ENCODE measurements at places on chromosomes 7 and 10.

- no peaks in the 10 kb centered on the region for H3K27me3 ChIP-seq
- DNase-seq, result peak; percentile 77
- H3K27ac ChIP-seq, result peak overlapping the region; percentile 81
- H3K4me3 ChIP-seq, result peak overlapping the region; percentile 91
- H3K4me1 ChIP-seq, result no peaks in the 10 kb centered on the region
Measured at GRCh38 chr10:5976512-5977470, 552 bp downstream of the IL15RA start.

GRCh38 chr10:131654471-131655087 lies 246.2 kb upstream of the PPP2R2D start:
- no peak for DNase-seq
- no peak overlapping the region for H3K4me3 ChIP-seq
- no peaks in the 10 kb centered on the region for H3K27me3 ChIP-seq
- no peaks in the 10 kb centered on the region for H3K4me1 ChIP-seq

GRCh38 chr7:55556031-55556430 lies 16.3 kb downstream of the VOPP1 start:
- no peaks in the 10 kb centered on the region for H3K27me3 ChIP-seq
- H3K27ac ChIP-seq, result no peak overlapping the region
- peaks cover 32% of the 10 kb centered on the region for H3K4me1 ChIP-seq
- no peaks in the 10 kb centered on the region for H3K36me3 ChIP-seq
- H3K4me3 ChIP-seq, result no peak overlapping the region

DNA sequence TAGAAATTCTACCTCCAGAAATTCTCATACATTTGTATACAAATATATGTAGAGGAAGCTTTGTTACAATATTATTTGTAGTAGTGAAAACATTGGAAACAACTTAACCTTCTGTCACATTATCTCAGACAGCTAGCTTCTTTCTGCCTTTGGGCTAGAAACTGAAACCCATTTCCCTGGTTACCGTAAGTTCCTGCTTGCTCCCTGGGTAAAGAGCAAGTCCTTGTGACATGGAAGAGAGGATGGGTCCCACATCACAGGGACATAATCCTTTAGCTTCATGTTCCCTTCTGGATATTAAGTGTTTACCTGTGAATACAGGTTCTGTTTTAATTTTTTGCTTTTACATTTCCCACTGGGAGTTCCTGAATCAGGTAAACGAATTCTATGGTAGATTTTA lies 41.8 kb downstream of the KLHDC10 start:
- no peaks in the 10 kb centered on the region for H3K27me3 ChIP-seq
- no peaks in the 10 kb centered on the region for H3K4me1 ChIP-seq
- H3K4me3 ChIP-seq, result no peak overlapping the region
- no peaks in the 10 kb centered on the region for H3K36me3 ChIP-seq

DNA sequence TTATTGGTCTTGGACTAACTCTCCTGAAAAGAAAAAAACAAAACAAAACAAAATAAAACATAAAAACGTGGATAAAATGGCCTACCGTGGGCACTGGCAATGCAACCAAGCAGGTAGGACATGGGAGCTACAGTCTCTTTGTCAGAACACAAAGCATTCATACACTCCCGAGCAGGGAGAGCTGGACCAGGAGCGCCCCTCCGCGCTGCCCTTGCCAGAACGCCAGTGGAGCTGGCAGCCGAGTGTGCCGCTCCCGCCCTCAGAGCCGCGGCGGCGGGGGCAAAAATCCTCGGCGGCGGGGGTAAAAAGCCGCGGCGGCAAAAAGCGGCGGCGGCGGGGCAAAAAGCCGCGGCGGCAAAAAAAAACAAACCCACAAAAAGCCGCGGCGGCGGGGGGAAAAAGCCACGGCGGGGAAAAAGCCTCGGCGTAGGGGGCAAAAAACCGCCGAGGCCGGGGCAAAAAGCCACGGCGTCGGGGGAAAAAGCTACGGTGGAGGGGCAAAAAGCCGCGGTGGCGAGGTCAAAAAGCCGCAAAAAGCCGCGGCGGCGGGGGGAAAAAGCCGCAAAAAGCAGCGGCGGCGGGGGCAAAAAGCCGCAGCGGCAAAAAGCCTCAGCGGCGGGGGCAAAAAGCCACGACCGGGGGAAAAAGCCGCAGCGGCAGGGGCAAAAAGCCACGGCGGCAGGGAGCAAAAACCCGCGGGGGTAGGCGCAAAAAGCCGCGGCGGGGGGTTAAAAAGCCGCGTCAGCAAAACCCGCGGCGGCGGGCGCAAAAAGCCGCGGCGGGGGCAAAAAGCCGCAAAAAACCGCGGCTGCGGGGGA lies 418.1 kb downstream of the ZNF716 start:
- H3K4me1 ChIP-seq, result no peaks in the 10 kb centered on the region
- H3K36me3 ChIP-seq, result no peaks in the 10 kb centered on the region
- no peak overlapping the region for H3K27ac ChIP-seq
- H3K27me3 ChIP-seq, result peaks cover 11% of the 10 kb centered on the region
- H3K4me3 ChIP-seq, result no peak overlapping the region
- DNase-seq, result no peak

GRCh38 chr7:28835800-28836199 lies 122.3 kb downstream of the TRIL start:
- no peak overlapping the region for H3K4me3 ChIP-seq
- no peak for DNase-seq
- no peaks in the 10 kb centered on the region for H3K36me3 ChIP-seq
- H3K27me3 ChIP-seq, result no peaks in the 10 kb centered on the region
- no peaks in the 10 kb centered on the region for H3K4me1 ChIP-seq

- peaks cover 31% of the 10 kb centered on the region for H3K4me1 ChIP-seq
- no peaks in the 10 kb centered on the region for H3K36me3 ChIP-seq
- no peak overlapping the region for H3K4me3 ChIP-seq
- DNase-seq, result no peak
Measured at GRCh38 chr7:116782177-116782711, 80.1 kb upstream of the CAPZA2 start.
